Activated CD4-positive, alpha-beta memory T cell treated with anti-CD3 and anti-CD28 coated beads for 36 hours (primary cell): ENCODE measurements at places on chromosomes 3 and 15. TPM values are rescaled to one million over a fixed set of nuclear protein-coding genes. Genes with fewer than 3 reads are reported as not detected.

DNA sequence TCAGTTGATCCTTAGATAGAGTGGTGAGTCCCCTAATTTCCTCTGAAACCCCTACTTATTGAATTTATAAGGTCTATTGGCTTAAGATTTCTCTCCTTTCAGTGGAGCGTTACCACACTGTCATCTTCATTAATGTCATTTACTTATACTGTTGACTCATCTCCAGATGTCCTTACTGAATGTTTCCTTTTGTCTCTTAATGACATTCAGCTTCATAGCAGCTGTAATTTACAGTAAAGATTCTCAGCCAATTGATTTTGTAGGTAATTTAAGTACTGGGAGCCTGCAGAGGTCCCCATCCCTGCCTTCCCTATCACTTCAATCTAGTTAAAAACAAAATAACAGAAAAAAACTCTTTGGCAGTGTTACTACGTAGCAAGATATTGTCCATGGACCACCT is 18.8 kb downstream of the STX19 start:
- DNase-seq, result no peak
- peaks cover 10% of the 10 kb centered on the region for H3K36me3 ChIP-seq
- H3K4me3 ChIP-seq, result no peak overlapping the region
- H3K27ac ChIP-seq, result no peak overlapping the region

DNA sequence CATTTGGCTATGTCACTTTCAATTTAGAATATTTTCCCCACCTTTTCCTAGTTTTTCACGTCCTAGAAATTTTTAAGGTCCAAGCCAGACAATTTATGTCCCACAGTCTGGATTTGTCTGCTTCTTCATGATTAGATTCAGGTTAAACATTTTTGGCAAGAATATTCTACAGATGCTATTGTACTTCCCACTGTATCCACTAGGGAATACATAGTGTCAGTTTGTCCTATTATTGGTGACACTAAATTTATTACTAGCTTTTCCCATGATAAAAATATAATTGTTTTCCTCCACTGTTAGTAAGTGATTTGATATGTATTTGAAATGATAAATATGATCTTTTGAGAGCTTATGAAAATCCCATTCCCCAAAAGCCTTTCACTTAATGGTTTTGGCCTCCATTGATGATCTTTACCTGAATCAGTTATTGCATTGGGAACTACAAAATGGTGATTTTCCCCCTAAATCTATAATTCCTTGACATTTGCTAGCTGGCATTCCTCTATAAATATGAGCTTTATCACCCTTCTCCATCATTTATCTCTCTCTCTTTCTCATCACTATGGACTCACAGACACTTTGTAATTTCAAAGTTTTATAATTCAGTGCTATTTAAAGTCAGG is 8.3 kb downstream of the ARL14 start:
- no peaks in the 10 kb centered on the region for H3K4me1 ChIP-seq
- H3K27ac ChIP-seq, result no peak overlapping the region

The LRCH3 gene
- 51.1 TPM for total RNA-seq

The TFG gene
- total RNA-seq, result 60.3 TPM

DNA sequence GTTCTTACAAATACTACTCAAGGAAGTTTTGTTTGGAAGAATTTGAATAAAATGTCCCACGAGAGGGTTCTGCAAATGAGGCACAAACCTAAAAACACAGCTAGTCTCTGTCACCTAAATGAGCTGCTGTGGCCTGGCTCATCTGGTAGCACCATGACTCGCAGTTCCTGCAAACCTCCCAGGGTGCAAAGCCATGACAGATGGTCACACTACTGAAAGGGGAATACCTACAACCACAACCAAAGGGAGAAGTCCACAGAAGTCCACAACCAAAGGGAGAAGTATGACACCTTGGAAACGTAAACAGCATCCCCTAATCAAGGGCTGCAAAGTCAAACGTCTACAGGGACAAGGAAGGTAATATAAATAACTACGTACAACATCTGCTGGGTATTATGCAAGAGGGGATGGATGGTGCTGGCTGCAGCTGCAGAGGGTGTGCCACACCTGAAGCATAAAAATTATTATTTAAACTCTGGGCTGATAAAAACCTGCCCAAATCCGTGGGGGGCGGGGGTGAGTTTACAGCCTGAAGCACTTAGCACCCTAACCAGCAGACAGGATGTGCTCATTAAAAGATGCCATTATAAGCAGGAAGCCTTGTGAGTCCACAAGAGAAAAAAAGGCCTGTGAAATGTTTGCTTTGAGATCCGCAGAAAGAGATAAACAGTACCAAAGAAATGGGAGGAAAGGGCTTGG is 184.0 kb downstream of the MAGI1 start:
- no peak overlapping the region for H3K27ac ChIP-seq
- H3K4me3 ChIP-seq, result no peak overlapping the region

The AMIGO3 gene
- not detected for total RNA-seq

The SH3BP5 gene
- 37.5 TPM for total RNA-seq

DNA sequence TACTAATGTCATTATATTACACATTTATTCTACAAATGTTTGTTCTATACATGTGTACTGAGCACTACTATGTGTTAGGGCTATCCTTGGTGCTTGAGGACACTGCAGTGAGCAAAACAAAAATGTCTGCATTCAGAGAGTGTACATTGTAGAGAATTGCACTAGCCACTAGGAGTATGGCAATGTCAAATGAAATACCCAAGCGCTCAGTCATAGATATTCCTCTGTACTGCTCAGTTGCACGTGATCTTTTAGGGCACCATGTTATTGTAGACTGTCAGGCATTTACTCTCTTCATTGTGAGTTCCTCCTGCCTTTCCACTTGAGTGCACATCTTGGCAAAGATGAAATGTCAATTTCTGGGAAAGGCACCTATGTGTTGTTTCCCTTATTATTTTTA is 36.8 kb downstream of the FNDC3B start:
- no peaks in the 10 kb centered on the region for H3K27me3 ChIP-seq
- H3K36me3 ChIP-seq, result peaks cover 8% of the 10 kb centered on the region
- no peak for DNase-seq

DNA sequence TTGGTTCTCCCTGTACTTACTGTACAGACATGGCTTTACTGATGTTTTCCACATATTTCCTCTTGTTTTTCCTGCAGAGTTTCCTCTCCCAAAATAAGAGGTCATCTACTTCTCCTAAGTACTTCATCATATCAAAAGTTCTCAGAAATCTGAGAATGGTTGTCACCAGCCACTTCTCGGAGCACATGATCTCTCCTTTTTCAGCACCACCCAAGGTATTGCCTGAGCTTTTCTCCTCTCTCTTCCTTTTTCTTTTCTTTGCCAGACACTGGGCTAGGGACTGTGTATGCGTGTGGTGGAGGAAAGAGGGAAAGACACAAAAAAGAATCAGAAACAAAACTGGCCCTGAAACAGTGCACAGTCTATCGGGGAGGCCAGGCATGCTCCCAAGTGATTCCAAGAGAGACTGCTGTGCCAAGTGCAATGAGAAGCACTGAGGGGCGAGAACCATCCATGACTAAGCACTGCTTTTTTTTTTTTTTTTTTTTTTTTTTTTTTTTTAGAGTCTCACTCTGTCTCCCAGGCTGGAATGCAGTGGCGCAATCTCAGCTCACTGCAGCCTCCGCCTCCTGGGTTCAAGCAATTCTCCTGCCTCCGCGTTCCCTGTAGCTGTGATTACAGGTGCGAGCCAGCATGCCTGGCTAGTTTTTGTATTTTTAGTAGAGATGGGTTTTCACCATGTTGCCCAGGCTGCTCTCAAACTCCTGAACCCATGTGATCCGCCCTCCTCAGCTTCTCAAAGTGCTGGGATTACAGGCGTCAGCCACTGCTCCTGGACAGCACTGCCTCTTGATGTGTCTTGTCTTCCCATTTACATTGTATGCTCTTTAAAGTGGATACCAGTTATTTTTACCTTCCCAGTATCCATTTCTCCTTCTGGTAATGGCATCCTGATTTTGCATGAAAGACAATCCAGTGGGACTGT is 194.0 kb upstream of the FEZF2 start:
- H3K27me3 ChIP-seq, result no peaks in the 10 kb centered on the region
- no peak for DNase-seq
- no peaks in the 10 kb centered on the region for H3K36me3 ChIP-seq
- no peaks in the 10 kb centered on the region for H3K4me1 ChIP-seq

The BSN gene
- total RNA-seq, result 0.05 TPM

The IL5RA gene
- total RNA-seq, result 0.74 TPM

DNA sequence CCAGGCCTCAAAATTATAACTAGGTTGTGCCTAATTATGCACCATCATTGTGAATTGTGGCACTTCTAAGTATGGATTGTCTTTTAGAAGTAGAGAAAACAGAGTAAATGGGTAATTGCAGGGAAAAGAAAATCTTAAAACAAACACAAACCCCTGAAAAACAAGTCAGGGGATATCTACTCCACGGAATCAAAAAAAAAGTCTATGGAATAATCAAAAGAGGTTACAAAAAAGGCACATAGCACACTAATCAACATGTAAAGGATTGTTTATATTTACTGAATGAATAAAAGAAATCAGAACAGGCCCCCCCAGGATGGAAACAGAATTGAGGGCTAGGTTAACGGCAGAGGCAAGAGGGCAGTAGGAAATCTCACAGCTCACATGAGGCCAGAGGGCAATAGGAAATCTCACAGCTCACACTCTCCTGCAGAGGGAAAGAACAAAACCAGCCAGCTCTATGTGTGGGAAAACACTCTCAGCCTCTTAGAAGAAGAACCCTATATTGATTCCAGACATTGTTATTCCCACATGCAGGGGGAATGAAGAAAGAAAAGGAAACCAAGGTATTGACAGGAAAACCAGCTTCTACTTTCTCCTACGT is 72.7 kb upstream of the FNDC3B start:
- no peak overlapping the region for H3K4me3 ChIP-seq
- DNase-seq, result no peak
- H3K36me3 ChIP-seq, result no peaks in the 10 kb centered on the region

GRCh38 chr3:24773798-24774197 is 279.1 kb upstream of the THRB start:
- no peak overlapping the region for H3K4me3 ChIP-seq
- no peaks in the 10 kb centered on the region for H3K27me3 ChIP-seq
- DNase-seq, result peak; percentile 20
- no peaks in the 10 kb centered on the region for H3K4me1 ChIP-seq
- no peaks in the 10 kb centered on the region for H3K36me3 ChIP-seq

GRCh38 chr3:141403576-141403975 is 35.3 kb downstream of the ZBTB38 start:
- H3K4me3 ChIP-seq, result peak overlapping the region; percentile 88
- peaks cover 74% of the 10 kb centered on the region for H3K4me1 ChIP-seq
- peak overlapping the region; percentile 82 for H3K27ac ChIP-seq
- peaks cover 48% of the 10 kb centered on the region for H3K36me3 ChIP-seq
- no peak for DNase-seq

GRCh38 chr15:34620142-34620541 is 36.7 kb upstream of the GOLGA8B start:
- H3K27me3 ChIP-seq, result peaks cover 22% of the 10 kb centered on the region
- H3K27ac ChIP-seq, result no peak overlapping the region
- H3K4me1 ChIP-seq, result no peaks in the 10 kb centered on the region
- H3K36me3 ChIP-seq, result no peaks in the 10 kb centered on the region
- DNase-seq, result no peak

DNA sequence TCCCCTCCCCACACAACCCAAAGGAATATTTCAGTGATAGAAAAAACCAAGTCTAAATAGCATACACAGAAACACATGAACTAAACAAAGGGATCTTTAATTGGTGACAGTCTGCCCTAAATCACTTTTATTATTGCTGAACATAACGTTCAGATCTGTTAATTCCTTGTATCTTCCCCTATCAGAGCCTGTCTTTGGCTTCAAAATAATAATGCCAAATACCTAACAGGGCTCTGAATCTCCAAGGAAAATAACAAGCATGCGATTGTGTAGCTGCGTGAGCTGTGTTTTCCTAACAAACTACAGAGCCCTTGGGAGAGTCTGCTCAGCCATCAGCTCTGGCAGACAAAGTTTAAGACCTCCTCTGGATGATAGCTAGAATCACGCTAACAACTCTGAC is 1010.1 kb downstream of the ROBO1 start:
- no peaks in the 10 kb centered on the region for H3K36me3 ChIP-seq
- no peak overlapping the region for H3K4me3 ChIP-seq
- H3K27me3 ChIP-seq, result no peaks in the 10 kb centered on the region
- no peak overlapping the region for H3K27ac ChIP-seq

The AADAC gene
- total RNA-seq, result not detected

- H3K27ac ChIP-seq, result no peak overlapping the region
- H3K4me1 ChIP-seq, result no peaks in the 10 kb centered on the region
- no peaks in the 10 kb centered on the region for H3K36me3 ChIP-seq
- H3K4me3 ChIP-seq, result no peak overlapping the region
- no peak for DNase-seq
- peaks cover 9% of the 10 kb centered on the region for H3K27me3 ChIP-seq
These were observed 47.4 kb upstream of the TPM1 start for GRCh38 chr15:62994975-62995681.

The GABRR3 gene
- not detected for total RNA-seq

DNA sequence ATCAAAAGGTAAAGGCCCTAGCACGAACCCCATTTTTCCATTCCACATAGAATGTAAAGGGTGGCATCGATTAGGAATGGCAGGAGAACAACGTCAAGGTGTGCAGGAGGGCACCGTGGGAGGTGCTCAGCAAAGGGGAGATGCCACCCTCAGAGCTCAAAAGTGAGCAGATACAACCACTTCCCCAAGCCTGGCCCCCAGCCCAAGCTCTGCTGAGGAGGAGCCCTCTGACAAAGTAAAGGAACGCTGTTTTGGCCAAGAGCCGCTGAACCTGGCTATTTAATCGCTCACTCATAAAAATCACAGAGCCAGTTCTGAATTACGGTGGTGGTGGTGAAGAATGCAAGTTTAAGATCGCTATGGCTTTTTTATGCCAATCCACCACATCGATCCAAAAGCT is 12.4 kb downstream of the GNB5 start:
- H3K36me3 ChIP-seq, result peaks cover 1% of the 10 kb centered on the region
- H3K27me3 ChIP-seq, result no peaks in the 10 kb centered on the region
- peaks cover 31% of the 10 kb centered on the region for H3K4me1 ChIP-seq
- peak overlapping the region; percentile 94 for H3K27ac ChIP-seq
- no peak for DNase-seq
- peak overlapping the region; percentile 94 for H3K4me3 ChIP-seq

The AGBL1 gene
- total RNA-seq, result 0.10 TPM

- no peak overlapping the region for H3K27ac ChIP-seq
- H3K4me3 ChIP-seq, result no peak overlapping the region
- peaks cover 4% of the 10 kb centered on the region for H3K36me3 ChIP-seq
These were observed 21.0 kb downstream of the SLC25A20 start for GRCh38 chr3:48877671-48878070.

DNA sequence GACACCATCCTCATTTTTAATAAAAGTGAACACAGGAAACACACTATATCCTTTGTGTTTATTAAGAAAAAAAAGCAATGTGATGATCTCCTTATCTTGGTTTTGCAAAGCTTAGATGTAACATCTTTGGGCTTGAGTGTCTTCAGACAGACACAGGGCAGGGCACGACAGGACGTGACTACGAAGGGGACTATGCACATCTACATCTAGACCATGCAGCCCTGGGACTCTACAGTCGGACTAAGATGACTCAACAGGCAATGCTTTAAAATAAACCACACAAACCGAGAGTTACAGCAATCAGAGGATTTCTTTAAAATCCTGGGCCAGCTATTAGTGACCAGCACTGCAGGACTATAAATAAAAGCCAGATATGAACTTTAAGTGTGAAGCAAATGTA is 22.8 kb upstream of the TM2D3 start:
- no peaks in the 10 kb centered on the region for H3K27me3 ChIP-seq
- peaks cover 13% of the 10 kb centered on the region for H3K36me3 ChIP-seq
- H3K27ac ChIP-seq, result no peak overlapping the region

The ADAMTSL3 gene
- not detected for total RNA-seq

GRCh38 chr3:131036986-131037385 is 10.3 kb downstream of the NEK11 start:
- H3K27me3 ChIP-seq, result no peaks in the 10 kb centered on the region
- no peak for DNase-seq
- H3K36me3 ChIP-seq, result peaks cover 4% of the 10 kb centered on the region

The GP5 gene
- total RNA-seq, result 0.24 TPM
